ENCODE measurements at places on chromosomes 16 and 17.
A peak's percentile ranks its signal among the peaks of the same experiment; 100 is the strongest.

DNA sequence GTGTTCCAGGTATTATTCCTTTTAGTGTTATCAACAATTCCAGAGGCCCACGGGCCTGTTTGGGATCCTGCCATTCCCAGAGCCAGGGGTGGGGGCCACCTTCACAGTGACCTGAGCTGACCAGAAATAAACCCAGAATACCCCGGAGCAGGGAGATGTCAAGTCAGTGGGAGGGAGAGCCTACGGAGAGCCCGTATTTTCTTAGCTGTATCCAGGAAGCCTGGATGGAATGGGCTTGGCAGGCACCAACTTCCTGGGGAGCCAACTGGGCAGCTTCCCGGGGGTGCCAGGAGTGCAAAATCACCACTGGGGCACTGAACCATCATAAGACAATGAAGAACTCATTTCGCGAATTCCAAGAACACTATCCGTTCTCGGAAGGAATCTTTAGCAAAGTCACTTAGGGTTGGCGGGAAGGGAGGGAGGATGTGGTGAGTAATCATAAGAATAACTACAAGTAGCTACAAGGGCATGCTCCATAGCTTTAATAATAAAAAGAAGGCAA, 13.2 kb upstream of the MRTFB start:
- no peak for DNase-seq

DNA sequence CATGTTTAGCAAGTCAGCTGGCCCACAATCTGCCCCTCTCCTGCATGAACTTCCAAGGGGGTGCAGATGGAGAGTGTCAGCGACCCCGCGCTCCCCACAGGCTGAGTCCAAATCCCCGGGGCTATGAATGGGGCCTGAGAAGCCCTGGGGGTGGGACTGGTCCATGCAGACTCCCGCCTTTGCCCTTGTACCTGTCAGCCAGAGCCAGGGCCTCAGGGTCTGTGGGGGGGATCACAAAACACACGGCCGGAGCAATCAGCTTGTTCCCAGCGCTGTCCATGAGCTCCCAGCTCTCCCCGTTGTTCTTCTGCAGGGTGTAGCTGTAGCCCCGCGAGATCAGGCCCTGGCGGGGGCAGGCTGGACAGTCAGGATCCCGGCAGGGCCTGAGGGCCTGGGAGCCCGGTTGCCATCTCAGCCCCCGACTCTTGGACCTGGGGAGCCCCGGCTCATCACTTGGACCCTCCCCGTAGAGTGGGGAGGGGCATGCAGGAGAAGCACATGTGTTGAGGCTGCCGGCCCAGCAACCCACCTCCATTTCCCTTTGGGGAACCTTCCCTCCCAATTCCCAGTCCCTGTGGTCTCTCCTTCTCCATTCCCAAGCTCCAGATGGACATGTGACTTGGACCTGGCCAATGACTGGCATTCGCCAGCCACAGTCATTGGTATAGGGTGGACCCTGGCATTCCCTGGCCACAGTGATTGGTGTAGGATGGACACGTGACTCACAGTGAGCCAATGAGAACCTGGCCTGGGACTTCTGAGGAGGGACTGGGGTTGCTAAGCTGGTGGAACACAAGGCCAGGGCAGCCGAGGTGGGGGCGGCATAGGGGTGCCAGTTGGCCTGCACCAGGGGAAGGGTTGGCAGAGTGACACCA, 42.4 kb downstream of the PPL start:
- no peak for DNase-seq

GRCh38 chr17:65531256-65532100, 30.0 kb downstream of the AXIN2 start:
- peak; percentile 48 for DNase-seq

DNA sequence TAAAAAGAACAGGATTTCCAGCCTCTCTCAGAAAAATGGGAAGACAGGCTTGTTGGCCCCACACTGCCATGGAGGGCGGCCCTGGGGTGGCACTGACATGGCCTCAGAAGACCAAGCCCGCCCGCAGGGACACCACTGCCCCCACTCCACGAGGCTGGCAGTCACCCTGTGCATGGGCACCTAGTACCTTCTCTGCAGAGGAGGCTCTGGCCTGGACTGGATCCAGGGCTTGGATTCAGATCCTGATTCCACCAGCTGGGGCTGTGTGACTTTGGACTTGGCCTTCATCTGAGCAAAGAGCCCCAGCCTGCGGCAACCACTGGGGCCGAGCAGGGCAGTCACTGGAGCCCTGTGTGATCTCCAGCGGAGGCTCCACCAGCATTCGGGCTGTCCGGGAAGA, 16.8 kb upstream of the FASN start:
- DNase-seq = no peak

- no peak for DNase-seq
Observed at GRCh38 chr16:4564661-4565267, 8.6 kb downstream of the C16orf96 start.

GRCh38 chr16:17803625-17804410, 333.1 kb upstream of the XYLT1 start:
- no peak for DNase-seq

DNA sequence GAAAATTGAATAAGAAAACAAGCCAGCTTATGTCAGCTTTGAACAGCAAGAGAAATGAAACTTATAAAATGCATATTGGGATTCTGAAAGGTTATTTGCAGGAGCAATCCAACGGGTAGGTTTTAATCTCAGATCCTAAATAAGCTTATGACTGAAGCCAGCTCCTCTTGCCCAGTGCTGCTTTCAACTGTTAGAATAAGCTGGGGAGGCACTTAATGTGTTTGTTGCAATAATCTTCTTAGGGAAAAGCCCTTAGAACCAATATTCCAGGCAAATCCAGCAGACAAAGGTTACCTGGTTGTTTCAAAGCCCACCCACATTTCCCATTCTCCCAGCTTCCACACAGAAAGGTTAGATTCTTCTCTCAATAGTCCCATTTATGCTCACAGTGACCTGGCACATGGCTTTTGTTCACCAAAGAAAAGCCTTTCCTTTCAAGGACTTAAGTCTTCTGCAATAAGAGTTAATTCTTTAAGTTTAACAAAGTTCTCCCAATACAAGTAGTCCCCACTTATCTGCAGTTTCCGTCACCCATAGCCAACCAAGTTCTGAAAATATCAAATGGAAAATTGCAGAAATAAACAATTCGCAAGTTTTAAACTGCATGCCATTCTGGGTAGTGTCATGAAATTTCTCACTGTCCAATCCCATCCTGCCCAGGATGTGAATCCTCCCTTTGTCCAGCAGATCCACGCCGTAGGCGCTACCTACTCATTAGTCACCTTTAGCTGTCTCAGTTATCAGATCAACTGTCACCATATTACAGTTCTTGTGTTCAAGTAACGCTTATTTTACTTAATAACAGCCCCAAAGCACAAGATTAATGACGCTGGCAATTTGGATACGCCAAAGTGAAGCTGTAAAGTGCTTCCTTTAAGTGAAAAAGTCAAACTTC, 5.9 kb downstream of the TEX2 start:
- no peak for DNase-seq

GRCh38 chr17:73342050-73342522, 30.3 kb upstream of the CDC42EP4 start:
- DNase-seq = no peak

GRCh38 chr17:57663326-57664070, 81.6 kb downstream of the CCDC182 start:
- no peak for DNase-seq

Data from NCI-H446 (cell line).